ENCODE measurements at places on chromosomes 5 and 9.

GRCh38 chr9:109737295-109737694, 42.7 kb upstream of the PALM2AKAP2 start:
- DNase-seq, result no peak

DNA sequence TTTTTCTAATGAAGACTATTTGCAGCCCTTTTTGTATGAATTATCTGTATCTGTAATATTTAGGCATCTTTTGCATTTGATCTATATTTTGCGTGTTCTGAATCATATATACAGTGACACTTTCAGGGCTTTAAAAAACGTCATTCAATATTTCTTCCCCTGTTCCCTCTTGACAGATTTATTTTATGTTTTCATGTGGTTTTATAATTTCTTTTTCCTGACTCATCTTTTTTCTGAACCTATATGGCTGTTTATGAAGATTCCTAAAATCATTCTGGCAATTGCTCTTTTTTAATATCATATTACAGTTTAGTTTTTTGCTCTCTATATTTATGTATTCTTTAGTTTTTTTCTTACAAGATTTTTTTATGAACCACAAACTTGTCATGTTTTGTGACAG, 67.6 kb downstream of the SMARCA2 start:
- no peak for DNase-seq

- DNase-seq, result no peak
Observed at GRCh38 chr5:180287404-180287803, 4.5 kb downstream of the MAPK9 start.

- peak; percentile 68 for DNase-seq
Observed at GRCh38 chr9:77977210-77977611, 54.4 kb downstream of the GNAQ start.

DNA sequence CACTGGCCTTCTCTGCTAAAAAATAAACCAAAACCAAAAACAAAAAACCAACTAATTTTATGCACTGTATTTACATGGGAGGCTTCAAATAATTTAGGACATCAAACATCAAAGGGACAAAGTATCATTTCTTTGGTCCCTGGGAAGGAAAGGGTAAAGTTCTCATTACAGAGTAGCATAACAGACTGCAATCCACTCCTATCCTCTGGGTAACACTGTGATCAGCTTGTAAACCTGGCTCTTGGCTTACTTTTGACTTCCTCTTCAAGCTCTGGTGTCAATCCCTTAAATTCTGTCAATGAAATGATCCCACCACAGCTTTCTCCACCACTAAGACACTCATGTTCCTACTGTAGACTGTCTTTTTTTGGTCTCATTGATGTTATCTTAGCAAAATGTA, 69.8 kb upstream of the VCAN start:
- no peak for DNase-seq

GRCh38 chr5:107557051-107557658, 113.6 kb downstream of the EFNA5 start:
- no peak for DNase-seq

- DNase-seq, result no peak
Observed at GRCh38 chr5:174945853-174946252, 221.5 kb downstream of the MSX2 start.

DNA sequence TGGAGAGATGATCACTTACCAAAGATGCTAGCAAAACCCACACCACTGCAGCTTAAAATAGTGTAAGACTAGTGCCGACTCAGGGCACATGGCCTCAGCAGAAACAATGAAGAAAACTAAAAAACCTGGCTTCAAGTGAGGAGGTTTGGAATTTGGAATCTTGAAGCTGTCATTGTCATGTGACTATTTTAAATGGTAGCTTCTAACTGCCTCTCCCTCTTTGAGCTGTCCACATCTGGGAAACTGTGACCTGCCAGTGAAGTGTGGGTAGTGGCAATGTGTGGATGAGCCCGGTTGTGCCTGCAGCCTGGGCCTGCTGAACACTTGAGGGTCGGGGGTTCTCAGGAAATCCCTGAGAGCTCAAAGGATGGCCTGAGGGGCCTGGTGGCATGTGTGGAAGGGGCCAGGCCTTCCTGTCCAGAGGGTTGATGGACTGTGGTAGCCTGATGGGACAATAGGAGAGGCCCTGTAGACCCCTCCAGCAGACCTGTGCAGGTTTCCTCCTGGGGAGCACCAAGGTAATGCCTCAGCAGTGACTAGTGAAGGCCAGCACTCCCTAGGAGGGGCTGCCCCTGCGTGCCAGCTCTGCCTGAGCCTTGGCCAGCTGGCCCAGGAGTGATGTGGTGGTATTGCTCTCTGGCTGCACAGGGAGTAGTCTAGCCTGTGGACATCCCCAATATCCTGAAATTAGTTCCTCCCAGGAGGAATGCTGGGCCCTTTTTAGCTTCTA, 13.6 kb downstream of the USP20 start:
- no peak for DNase-seq

DNA sequence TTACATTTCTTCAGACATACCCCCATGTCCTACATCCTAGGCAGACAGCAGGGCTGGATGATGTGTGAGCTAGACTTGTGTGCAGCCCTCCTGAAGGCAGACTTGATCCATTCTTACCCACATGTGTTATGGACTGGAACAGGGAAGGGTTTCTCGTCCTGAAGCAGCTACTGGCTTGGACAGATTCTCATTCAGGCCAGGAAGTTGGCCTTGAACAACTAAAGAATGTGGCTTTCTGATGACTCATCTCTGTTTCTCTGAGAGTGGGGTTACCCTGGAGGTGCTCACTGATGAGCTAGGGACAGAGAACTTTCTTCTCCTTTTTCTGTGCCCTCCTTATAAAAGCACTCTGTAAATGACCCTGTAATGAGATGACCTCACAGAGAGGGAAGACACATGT, 246.5 kb downstream of the PCSK5 start:
- no peak for DNase-seq

GRCh38 chr5:40569546-40570270, 110.0 kb upstream of the PTGER4 start:
- no peak for DNase-seq

DNA sequence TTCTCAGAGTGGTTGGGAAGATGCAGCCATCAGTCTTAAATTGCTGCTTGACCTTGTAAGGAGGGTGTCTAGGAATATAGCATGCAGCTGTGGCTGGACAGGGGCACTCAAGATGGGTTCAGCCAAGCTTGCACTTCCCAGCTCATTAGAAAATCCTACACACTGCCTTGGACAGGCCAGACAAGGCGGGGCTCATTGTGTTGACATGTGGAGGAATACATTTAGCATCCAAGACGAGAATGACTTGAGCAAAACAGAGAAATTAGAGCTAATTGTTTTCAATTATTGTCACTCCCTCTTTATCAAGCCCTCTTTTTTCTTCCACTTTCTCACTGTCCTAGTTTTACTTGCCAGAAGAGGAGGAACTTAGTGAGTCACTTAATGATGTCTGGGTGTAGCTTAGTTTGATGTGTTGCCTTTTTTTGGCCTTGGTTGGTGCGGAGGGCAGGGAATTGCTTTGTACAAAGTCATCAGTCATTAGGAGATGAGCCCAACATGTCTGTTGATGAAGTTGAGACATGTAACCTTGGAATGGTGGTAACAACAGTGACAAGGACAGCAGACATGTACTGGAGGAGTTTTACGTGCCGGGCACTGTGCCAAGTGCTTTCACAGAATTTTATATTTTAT, 1219.3 kb upstream of the WWC1 start:
- no peak for DNase-seq

DNA sequence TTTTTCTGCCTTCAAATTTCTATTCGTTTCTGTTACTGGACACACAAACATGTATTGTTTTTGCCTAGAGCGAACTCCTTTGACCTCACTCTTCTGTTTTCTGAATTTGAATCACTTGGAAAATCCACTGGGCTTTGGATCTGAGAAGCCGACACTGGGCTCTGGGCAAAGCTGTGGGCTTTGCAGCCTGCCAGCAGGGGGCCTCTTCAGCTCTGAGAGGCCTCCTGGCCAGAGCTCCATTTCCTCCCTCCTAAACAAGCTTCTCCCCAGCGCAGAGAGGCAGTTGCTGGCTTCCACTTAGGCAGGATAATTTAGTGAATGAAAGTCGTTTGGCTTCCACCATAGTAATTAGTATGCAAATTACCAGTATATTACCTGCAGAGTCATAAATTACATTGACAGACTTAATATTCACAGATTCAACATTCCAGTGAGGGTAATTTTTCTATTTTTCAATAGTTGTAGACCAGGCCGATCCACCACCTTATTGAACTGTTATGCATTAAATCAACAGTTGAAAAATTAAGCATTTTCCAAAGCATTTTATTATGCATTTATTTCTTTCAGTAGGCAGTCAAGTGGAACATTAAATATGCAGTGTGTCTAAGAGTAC, 104.0 kb upstream of the ZNF366 start:
- DNase-seq, result peak; percentile 86

- no peak for DNase-seq
Observed at GRCh38 chr9:26296910-26297572, 595.6 kb downstream of the CAAP1 start.

GRCh38 chr5:144463481-144464223, 293.0 kb downstream of the KCTD16 start:
- no peak for DNase-seq

DNA sequence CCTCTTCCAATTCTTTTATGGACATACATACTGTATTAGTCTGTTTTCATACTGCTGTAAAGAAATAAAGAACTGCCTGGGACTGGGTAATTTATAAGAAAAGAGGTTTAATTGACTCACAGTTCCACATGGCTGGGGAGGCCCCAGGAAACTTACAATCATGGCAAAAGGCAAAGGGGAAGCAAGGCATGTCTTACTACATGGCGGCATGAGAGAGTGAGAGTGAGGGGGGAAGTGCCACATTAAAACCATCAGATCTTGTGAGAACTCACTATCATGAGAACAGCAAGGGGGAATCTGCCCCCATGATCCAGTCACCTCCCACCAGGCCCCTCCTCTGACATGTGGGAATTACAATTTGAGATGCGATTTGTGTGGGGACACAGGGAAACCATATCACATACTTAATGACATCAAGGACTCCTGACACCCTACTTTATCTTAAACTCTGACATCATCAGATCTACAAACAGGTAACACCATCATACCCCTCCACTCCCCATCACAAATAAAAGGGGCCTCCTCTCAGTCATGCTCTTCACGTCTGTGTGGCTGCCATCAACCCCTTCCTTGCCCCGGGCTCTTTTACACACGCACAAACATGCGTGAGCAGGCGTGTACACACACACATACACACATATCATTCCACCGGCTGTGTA, 9.7 kb downstream of the ANKRD33B start:
- DNase-seq, result peak; percentile 7

DNA sequence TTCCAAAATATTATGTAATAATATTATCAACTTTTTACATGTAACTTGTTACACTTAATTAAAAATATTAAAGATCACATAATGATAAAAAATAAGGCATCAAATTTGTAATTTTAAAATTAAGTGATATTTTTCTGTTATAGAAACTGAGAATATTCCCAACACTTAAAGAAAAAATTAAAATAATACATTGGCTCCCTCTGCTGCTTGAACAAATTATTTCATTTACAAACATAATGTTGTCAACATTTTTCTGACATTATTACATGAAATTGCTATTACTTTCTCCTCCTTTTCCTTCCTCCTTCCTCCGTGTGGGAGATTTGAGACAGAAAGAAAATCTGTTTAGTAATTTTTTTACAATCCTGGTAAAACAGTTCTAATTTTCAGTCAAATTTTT, 42.3 kb downstream of the RNF180 start:
- no peak for DNase-seq

DNA sequence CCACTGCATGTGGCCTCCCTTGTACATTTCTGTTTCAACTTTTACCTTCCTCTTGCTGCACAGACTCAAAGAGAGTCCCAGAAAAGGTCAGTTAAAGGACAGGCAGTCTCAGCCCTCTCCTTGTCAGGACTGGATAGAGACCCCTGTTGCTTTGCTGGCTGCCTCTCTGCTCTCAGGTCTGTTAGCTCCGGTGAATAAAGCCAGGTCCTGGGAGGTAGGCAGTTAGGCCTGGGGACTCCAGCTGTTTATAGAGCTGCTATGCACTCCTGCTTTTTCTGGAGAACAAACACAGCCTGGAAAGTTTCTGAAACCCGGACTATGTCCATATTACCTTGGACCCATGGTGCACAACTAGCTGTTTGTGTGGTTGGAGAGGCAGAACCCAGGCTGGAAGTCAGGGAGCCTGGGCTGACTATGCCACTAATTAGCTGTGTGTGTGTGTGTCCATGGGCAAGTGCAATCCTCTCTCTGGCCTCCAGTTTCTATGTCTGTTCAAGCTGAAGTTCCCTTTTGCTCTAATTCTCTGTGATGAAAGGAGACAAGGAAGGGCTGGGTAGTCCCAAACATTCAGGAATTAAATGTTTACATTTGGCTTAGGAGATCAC, 42.9 kb downstream of the GLRA1 start:
- DNase-seq, result no peak

DNA sequence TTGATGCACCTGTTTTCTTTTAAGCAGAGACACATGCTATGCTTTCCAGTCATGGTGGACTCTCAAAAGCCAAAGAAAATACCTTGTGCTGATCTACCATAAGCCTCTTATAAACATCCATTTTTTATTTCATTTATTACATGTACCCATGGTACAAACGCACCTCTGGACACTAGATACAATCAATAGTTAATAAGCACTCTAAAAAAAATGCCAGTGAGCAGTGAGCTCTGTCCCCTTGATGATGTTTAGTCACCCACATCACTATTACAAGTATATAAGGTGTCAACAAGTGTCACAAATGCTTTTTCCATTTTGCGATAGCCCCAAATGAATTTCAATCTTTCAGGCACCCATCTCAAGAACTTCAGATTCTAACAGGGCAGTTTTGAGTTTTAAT, 5.9 kb downstream of the KLF4 start:
- DNase-seq, result no peak

- DNase-seq, result no peak
Observed at GRCh38 chr9:134650431-134651190, 9.0 kb downstream of the COL5A1 start.

DNA sequence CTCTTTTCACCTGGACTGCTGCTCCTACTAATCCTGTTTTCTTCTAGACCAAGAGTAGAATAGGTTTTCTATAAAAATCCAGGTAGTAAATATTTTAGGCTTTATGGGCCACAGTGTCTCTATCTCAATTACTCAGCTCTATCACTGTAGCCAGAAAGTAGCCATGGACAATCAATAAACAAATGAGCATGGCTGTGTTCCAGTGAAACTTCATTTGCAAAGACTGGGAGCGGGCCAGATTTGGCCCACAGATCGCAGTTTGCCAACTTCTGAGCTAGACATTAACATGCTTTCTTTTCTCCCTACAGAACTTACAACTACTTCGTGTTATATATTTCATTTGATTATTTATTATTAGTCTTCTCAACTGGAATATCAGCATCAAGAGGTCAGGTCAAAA, 30.2 kb downstream of the BRINP1 start:
- no peak for DNase-seq

DNA sequence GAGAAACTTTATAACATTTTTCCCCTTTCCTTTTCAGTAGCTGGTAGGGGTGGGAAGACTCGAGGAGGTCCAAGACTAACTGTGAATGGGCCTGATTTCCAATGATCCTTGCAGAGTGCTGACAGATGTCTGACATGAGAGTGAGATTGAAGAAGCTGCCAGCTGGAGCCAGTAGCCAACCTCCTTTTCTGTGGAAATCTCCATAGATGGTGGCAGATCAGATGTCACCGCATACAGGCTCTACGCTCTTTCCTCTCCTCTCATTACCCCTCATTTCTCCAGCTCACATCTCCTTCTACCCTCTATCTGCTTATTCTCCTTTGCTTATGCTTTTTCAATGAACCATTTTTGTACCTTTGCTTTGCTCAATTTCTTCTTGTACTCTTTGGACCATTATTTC, 395.2 kb upstream of the TNC start:
- DNase-seq, result no peak

GRCh38 chr5:172506921-172507320, 52.6 kb upstream of the SH3PXD2B start:
- no peak for DNase-seq
